A172 (cell line): ENCODE measurements at places on chromosomes 2 and 18.

DNA sequence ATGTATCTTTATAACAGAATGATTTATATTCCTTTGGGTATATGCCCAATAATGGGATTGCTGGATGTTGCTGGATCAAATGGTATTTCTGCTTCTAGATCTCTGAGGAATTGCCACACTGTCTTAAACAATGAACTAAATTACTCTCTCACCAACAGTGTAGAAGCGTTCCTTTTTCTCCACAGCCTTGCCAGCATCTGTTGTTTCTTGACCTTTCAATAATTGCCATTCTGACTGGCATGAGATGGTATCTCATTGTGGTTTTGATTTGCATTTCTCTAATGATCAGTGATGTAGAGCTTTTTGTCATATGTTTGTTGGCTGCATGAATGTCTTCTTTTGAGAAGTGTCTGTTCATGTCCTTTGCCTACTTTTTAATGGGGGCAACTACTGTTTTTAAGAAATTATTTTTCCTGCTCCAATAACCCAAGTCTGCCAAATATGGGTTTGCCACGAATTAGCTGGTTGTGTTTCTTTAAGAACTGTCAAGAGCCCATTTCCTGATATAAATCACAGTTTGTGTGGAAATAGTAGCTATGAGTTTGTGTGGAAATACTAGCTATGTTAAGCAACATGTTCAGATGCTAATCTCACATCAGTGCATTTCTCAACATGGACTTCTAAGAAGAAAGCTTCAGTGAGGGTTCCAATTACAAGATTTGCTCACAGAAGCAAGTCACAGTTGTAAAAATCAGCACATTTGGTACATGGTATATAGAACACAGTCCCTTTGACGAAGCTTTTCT is 259.4 kb downstream of the ANAPC1 start:
- DNase-seq, result peak; percentile 25

GRCh38 chr2:219561179-219562048 is 9.9 kb downstream of the OBSL1 start:
- DNase-seq, result no peak

DNA sequence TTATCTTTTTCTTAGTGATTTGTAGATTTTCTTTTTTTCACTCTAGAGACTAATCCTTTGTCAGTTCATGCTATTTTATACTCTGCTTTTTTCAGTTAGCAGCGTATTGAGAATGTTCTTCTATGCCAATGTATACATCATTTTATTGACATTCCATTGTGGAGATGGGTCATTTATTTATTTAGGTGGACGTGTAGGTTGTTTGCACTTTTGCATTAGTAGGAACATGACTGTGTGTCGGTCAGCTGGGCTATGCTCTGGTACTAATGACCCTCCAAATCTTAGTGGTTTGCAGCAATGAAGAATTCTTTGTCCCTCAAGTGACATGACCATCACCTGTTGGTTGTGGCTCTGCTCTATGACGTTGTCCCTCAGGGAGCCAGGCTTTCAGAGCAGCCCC is 33.6 kb downstream of the HPCAL1 start:
- no peak for DNase-seq

- no peak for DNase-seq
Observed at GRCh38 chr2:142602418-142602989, 275.0 kb upstream of the KYNU start.

DNA sequence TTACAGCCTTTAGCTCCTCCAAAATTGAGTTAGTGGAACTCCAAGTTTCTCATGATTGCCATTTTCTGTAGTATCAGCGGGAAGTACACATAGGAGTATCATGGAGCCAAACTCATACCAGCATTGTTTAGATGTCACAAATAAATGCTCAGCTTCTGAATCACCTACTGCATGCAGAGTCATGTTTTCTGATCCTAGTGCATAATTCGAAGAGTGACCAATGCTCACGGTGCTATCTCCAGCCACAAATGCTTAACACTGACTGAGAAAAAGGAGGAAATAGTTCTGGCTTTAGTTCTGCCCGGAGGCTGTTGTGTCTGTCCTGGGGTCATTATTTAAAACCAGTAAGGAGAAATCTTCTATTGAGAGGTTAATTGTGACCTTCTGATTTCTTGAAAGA is 45.4 kb upstream of the LRATD1 start:
- peak; percentile 41 for DNase-seq

DNA sequence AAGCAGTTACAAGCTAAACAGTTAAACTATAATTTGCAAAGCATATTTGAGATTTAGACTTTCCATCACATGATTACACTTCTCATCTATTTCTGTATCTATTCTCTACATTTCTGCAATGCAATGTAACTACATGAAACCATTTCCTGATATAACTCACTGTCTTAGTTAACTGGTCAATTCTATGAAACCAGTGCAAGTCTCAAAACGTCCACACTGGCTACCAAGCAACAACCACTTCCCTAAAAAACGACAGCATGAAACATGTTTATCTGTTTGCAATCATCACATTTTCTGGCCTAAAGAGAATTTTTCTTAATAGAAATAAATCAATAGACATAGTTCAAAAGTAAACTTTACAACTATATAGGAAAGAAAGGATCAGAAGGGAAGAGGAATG is 17.4 kb downstream of the FECH start:
- no peak for DNase-seq

- no peak for DNase-seq
Observed at GRCh38 chr18:48569139-48569914, 30.5 kb downstream of the CTIF start.

DNA sequence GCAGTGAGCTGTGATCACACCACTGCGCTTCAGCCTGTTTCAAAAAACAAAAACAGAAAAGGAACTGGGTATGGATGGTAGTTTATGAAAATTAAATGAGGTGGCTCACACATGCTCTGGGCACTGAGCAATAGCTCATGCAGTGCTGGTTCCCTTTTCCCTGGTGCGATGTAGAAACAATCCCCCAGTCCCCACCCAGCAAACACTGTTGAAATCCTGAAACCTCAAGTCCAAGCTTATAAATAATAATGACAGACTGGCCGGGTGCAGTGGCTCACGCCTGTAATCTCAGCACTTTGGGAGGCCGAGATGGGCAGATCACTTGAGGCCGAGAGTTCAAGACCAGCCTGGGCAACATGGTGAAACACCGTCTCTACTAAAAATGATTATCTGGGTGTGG is 55.4 kb upstream of the SMAD2 start:
- DNase-seq, result no peak

GRCh38 chr2:14454202-14454601 is 178.3 kb upstream of the LRATD1 start:
- DNase-seq, result no peak

DNA sequence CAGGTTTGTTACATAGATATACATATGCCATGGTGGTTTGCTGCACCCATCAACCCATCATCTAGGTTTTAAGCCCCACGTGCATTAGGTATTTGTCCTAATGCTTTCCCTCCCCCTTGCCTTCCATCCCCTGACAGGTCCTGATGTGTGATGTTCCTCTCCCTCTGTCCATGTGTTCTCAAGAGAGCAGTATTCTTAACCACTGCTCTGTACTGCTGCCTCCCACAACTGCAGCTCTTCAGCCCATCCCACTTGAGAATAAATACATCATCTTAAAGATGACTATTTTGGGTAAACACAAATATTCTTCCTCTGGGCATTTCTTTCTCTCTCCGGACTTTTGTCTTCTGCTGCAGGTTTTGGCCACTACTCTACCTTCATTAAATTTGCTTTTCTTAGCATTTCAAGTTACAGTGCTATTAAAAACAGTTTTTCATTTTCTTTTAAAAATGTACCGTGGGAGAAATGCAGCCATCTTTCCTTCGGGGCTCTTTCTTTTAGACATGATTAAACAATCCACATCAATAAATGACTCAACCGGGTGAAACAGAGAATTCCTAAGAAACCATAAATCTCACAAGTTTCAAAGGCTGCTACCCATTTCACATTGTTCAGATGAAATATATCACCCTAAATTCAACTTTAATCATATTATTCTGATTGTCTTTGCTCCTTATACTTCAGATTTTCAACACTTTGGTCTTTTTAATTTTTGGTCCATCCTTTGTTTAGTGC is 323.4 kb downstream of the GALNT13 start:
- DNase-seq, result peak; percentile 36
